ENCODE measurements at places on chromosomes 1 and 21.
A peak's percentile ranks its signal among the peaks of the same experiment; 100 is the strongest.

DNA sequence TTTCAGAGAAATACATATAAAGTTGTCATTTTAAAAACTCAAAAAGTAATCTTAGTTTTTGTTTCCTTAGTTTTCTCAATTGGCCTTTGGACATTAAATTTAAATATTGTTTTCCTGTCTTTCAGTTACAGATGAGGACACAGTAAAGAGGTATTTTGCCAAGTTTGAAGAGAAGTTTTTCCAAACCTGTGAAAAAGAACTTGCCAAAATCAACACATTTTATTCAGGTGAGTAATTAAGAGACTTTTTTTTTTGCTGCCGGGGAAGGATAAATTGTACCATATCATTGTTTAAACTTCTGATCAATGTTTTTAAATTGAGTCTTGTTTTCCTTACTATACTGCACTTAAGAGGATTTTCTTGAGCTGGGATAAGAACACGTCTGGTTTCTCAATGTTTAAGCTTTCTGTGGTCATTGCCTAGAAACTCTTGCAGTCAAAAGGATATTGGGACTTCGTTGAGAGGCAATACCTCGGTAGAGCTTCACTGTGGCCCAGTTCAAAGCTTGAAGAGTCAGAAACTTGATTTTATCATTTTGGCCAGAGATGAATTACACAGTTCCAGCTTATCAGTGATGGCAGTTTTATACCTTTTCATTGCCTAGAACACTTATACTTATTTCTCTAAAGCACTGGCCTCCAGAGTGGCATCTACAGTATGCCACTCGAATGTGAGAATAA lies 124.9 kb upstream of the KIAA1614 start:
- no peak for DNase-seq

DNA sequence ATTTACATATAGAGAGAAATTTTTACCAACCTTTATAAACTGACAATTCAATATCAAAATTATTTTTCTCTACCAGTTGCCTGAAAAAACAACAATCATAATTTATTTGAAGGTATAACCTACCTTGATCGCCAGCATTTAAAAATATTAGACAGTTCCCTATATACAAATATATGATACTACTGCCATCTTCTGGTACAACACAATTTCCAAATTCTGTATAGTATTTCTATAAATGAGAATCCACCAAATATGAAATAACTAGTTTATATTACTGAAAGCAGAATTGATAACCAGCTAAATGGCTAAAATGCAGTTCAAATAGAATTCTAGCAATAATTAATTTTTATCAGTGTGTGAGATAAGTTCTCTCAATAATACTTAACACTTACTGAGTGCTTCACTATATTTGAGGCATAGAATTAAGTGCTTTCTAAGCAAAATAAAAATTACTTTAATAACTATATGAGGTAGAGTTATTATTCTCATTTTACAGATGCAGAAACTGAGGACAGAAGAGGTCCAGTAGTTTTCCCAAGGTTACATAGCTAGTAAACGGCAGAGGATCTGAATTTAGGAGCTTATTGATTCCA lies 75.6 kb downstream of the PIGK start:
- DNase-seq, result no peak

DNA sequence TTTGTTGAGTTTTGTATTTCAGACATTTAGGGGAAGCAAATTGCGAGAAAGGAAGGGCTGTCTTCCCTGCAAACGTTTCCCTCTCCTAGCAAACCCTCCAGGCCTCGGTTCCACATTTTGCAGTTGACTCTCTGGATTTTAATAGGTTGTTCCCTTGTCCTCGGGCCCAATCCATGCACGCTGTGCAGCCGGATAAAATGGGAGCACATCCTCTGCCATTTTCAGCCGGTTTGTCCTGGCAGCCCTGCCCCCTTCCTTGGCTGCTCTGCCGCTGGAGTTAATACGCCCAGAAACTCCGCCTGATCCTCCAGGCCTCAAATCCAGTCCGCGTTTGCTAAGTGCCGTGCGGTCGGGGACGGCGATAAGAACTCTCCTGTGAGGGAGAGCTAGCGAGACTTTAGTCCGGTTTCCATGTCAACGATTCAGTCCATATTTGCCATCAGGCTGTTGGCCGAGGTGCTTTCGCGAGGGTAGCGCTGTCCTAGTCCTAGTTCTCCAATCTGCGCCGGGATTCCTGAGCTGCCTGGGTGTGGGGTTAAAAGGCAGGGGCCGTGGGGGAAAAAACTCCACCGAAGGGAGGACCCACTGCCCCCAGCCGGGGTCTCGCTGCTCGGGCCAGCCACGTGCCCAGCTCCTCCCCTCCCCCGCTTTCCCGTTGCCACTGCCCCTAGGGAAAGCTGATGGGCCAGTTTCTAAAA lies 2.9 kb upstream of the ARID1A start:
- peak; percentile 93 for DNase-seq

DNA sequence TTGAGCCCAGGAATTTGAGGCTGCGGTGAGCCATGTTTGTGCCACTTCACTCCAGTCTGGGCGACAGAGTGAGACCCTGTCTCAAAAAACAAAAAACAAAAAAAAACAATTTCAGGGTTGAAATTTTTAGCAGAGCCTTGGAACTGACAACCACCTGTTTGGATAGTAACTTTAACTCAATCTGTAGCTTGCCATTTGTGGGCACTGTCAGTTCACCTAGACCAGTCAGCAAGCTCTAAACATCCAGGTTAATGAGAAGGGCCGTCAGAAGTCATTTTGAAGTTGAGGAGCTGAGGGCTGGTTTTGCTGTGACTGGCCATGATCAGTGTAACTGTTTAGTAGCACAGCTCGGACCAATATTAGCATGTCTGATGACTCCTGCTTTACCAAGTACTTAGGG lies 8.4 kb downstream of the TRAPPC10 start:
- no peak for DNase-seq

GRCh38 chr1:228209657-228210056 lies 1.8 kb downstream of the OBSCN start:
- no peak for DNase-seq

- no peak for DNase-seq
Observed at GRCh38 chr1:224592636-224593582, 23.2 kb upstream of the CNIH3 start.

DNA sequence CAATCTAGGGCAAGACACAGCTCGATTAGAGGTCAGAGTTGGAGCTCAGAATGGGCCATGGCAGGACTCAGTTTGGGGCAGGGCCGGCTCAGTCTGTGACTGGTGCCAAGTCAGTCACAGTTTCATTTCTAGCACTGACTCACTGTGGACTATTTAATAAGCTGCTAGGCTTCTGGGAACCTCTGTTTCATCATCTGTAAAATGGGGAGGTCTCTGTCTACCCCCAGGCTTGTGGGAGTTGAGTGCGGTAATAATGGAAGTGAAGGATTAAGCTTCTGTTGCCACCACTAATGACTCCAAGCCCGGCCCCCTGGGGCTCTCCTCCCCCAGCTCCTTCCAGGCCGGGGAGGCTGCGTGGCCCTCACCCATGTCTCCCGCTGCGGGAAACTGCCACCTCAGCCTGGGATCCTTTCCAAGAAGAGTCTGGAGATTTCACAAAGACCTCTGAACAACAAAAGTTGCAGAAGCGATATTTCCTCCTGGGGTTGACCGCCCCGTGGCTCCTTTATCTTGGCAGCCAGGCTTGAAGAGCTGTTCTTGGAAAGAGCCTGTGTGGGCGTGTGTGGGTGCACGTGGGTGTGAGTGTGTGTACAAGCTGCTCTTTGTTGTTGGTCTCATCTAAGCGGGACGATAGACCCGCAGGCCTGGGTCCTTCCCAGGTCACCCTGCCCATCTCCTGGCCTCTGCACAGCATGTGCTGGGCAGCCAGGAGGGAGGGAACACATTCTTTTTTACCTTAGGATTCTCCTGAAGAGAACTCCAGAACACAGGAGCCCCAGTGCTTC lies 29.1 kb downstream of the KNCN start:
- peak; percentile 45 for DNase-seq

GRCh38 chr1:42056460-42056859 lies 96.8 kb upstream of the GUCA2B start:
- no peak for DNase-seq

GRCh38 chr1:119079881-119080280 lies 60.6 kb downstream of the WARS2 start:
- no peak for DNase-seq
